Esophagus muscularis mucosa (tissue), 4 donors: ENCODE measurements at places on chromosomes 7 and 10. TPM values are rescaled to one million over a fixed set of nuclear protein-coding genes. Genes with fewer than 3 reads are reported as not detected.

- no peak overlapping the region for H3K4me3 ChIP-seq
- no peaks in the 10 kb centered on the region for H3K27me3 ChIP-seq
- no peaks in the 10 kb centered on the region for H3K4me1 ChIP-seq
- H3K36me3 ChIP-seq: no peaks in the 10 kb centered on the region
- H3K27ac ChIP-seq: no peak overlapping the region
These were observed 79.1 kb downstream of the XRCC2 start for GRCh38 chr7:152596824-152597223.

GRCh38 chr10:73032536-73032935 is 64.1 kb downstream of the P4HA1 start:
- H3K27me3 ChIP-seq: no peaks in the 10 kb centered on the region
- peaks cover 53% of the 10 kb centered on the region for H3K36me3 ChIP-seq
- no peak overlapping the region for H3K27ac ChIP-seq
- no peaks in the 10 kb centered on the region for H3K4me1 ChIP-seq

GRCh38 chr7:154879629-154880028 is 123.3 kb downstream of the PAXIP1 start:
- DNase-seq: no peak
- H3K27me3 ChIP-seq: no peaks in the 10 kb centered on the region
- H3K4me1 ChIP-seq: no peaks in the 10 kb centered on the region
- no peak overlapping the region for H3K27ac ChIP-seq
- H3K36me3 ChIP-seq: no peaks in the 10 kb centered on the region
- H3K4me3 ChIP-seq: no peak overlapping the region

GRCh38 chr10:73576890-73577591 is 14.1 kb downstream of the USP54 start:
- peaks cover 64% of the 10 kb centered on the region for H3K4me1 ChIP-seq
- DNase-seq: no peak
- no peaks in the 10 kb centered on the region for H3K36me3 ChIP-seq

DNA sequence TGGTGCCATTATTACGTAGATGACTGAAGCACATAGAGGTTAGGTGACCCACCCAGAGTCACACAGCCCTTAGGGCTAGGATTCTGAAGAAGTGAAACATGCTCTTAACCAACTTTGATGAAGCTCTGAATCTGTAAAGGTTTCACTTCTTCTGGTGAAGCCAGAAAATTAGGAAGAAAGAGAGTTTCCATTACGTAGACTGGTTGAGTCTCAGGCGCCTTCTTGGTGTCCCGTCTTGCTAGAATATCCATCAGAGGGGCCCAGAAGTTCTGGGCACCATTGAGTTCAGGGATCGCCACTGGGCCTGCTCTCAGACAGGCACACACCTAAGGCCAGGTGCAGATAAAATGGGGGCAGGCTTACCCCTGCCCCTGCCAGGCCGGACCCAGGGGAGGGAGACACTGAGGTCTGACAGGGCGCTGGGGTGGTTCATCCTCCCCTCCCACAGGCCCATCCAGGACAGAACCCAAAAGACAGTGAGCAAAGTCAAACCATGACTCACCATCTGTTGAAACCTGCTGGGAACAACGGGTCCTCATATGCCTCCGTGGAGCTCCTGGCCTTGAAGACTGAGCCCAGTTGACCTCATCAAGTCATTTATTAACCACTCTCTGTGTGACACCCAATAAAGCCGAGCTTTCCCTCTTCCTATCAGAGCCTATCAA is 33.2 kb downstream of the DRGX start:
- H3K4me1 ChIP-seq: peaks cover 12% of the 10 kb centered on the region
- H3K27me3 ChIP-seq: no peaks in the 10 kb centered on the region
- H3K36me3 ChIP-seq: no peaks in the 10 kb centered on the region
- no peak overlapping the region for H3K4me3 ChIP-seq

GRCh38 chr10:35400595-35401268 is 64.4 kb downstream of the CCNY start:
- no peak overlapping the region for H3K27ac ChIP-seq
- H3K4me1 ChIP-seq: peaks cover 65% of the 10 kb centered on the region
- no peaks in the 10 kb centered on the region for H3K27me3 ChIP-seq
- H3K4me3 ChIP-seq: no peak overlapping the region

DNA sequence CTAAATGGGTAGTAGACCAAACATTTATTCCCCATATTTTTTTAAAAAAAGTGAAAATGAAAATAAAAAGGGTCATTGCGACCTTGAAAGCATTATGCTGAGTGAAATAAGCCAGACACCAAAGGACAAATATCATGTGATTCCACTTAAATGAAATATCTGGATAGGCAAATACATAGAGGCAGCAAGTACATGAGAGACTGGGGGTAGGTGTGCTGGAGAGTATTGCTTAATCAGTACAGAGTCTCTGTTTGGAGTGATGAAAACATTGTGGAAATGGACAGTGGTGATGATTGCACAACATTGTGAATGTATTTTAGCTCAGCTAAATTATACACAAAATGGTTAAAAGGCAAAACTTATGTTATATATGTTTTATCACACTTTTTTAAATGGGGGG is 169.4 kb downstream of the AKR1D1 start:
- no peaks in the 10 kb centered on the region for H3K27me3 ChIP-seq
- H3K27ac ChIP-seq: no peak overlapping the region

GRCh38 chr7:24877790-24878311 is 102.1 kb downstream of the OSBPL3 start:
- no peaks in the 10 kb centered on the region for H3K36me3 ChIP-seq
- H3K27ac ChIP-seq: no peak overlapping the region
- no peak overlapping the region for H3K4me3 ChIP-seq
- H3K4me1 ChIP-seq: peaks cover under 1% of the 10 kb centered on the region
- H3K27me3 ChIP-seq: no peaks in the 10 kb centered on the region
- no peak for DNase-seq

DNA sequence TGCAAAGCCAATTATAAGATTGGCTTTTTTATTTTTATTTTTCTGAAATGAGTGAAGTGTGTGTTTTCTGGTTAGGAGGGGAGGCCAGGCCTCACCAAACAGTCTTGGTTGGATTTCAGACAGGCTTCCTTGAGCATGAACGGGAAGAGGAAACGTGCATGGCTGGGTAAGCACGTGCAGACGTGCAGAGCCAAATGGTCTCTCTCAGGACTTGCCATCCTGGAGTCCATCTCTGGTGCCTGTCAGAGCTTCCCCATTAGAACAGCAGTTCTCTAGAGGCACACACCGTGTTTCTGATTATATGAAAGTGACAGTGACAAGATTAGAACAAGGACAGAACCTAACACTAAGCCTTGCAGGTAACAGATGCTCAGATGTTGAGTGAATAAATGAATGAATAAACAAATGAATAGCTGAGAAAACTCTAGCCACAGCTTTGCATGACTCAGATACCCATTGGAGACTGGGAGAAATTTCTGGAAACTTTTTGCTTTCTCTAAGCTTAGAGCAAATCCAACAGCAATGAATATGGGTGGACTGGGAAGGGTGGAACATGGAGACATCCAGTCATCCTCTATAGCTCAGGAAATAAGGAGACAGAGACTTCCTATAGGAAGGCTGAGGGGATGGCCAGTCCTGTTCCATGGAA is 11.8 kb upstream of the CALD1 start:
- H3K4me1 ChIP-seq: peaks cover 4% of the 10 kb centered on the region
- DNase-seq: peak; percentile 64
- H3K36me3 ChIP-seq: no peaks in the 10 kb centered on the region
- H3K27ac ChIP-seq: peak overlapping the region; percentile 43

The ABCB4 gene
- 1.2 TPM for total RNA-seq

The CNPY1 gene
- total RNA-seq: not detected

The GPR85 gene
- 0.46 TPM for total RNA-seq
